Mammary microvascular endothelial cell (primary cell): ENCODE measurements at places on chromosomes 11 and 22. TPM values are rescaled to one million over a fixed set of nuclear protein-coding genes. Genes with fewer than 3 reads are reported as not detected.

The TPH1 gene
- total RNA-seq, result not detected in 2 replicates

The FGF4 gene
- not detected in 2 replicates for total RNA-seq

The FAM227A gene
- not detected in 2 replicates for total RNA-seq

The CD6 gene
- not detected in 2 replicates for total RNA-seq

The ARFGAP2 gene
- 128 and 138 TPM in 2 replicates for total RNA-seq

The FXYD2 gene
- total RNA-seq, result 0.30 TPM in 1 of 2 replicates, not detected in the other

The C11orf97 gene
- not detected in 2 replicates for total RNA-seq

The ST14 gene
- total RNA-seq, result under 0.01 and 0.05 TPM in 2 replicates

The GUCY1A2 gene
- under 0.01 and 0.05 TPM in 2 replicates for total RNA-seq

The OR2AG1 gene
- total RNA-seq, result not detected in 2 replicates

The OR5D18 gene
- not detected in 2 replicates for total RNA-seq

The DEFB131B gene
- not detected in 2 replicates for total RNA-seq

The HNRNPUL2 gene
- total RNA-seq, result 8.7 and 10.3 TPM in 2 replicates

The FOLR1 gene
- total RNA-seq, result not detected in 2 replicates

The TSPAN18 gene
- 24.3 and 29.4 TPM in 2 replicates for total RNA-seq

The YDJC gene
- 78.8 and 81.2 TPM in 2 replicates for total RNA-seq

The MUC5AC gene
- total RNA-seq, result not detected in 2 replicates

The FOLR3 gene
- total RNA-seq, result not detected in 2 replicates

The OR4A16 gene
- not detected in 2 replicates for total RNA-seq

The MAPK8IP2 gene
- 0.07 and 0.34 TPM in 2 replicates for total RNA-seq

The OLFML1 gene
- not detected in 2 replicates for total RNA-seq

The PAFAH1B2 gene
- 102 and 104 TPM in 2 replicates for total RNA-seq

The TMEM191C gene
- total RNA-seq, result 0.15 TPM in 1 of 2 replicates, not detected in the other

The ADORA2A gene
- total RNA-seq, result 4.8 and 6.8 TPM in 2 replicates

The CSNK2A3 gene
- 1.2 and 1.5 TPM in 2 replicates for total RNA-seq

The OR6A2 gene
- total RNA-seq, result 0.07 TPM in 1 of 2 replicates, not detected in the other

The INPP5J gene
- not detected in 2 replicates for total RNA-seq

The IFITM1 gene
- total RNA-seq, result 47.6 and 56.4 TPM in 2 replicates

The VPREB1 gene
- not detected in 2 replicates for total RNA-seq

The YPEL4 gene
- total RNA-seq, result 0.25 TPM in 1 of 2 replicates, not detected in the other

The FANCF gene
- total RNA-seq, result 8.9 and 9.8 TPM in 2 replicates

The MIAT gene
- total RNA-seq, result under 0.01 and 0.07 TPM in 2 replicates

The LMO2 gene
- total RNA-seq, result 23.7 and 26.2 TPM in 2 replicates

The LIN7C gene
- 25.3 and 25.9 TPM in 2 replicates for total RNA-seq

The PAMR1 gene
- 0.07 and 0.10 TPM in 2 replicates for total RNA-seq

The KRTAP5-9 gene
- total RNA-seq, result 0.20 TPM in 1 of 2 replicates, not detected in the other

The ESAM gene
- total RNA-seq, result 311 and 317 TPM in 2 replicates

The CASP5 gene
- not detected in 2 replicates for total RNA-seq

The REXO2 gene
- total RNA-seq, result 150 and 193 TPM in 2 replicates

The UPK3A gene
- not detected in 2 replicates for total RNA-seq

The RPS25 gene
- total RNA-seq, result 1,582 and 1,602 TPM in 2 replicates

The GLYATL1 gene
- not detected in 2 replicates for total RNA-seq

The KCNQ1 gene
- 0.20 TPM in 1 of 2 replicates, not detected in the other for total RNA-seq

The SULT4A1 gene
- total RNA-seq, result not detected in 2 replicates

The FAM76B gene
- total RNA-seq, result 13.4 and 16.7 TPM in 2 replicates

The ELMOD1 gene
- not detected in 2 replicates for total RNA-seq
